Sigmoid colon (tissue), 7 donors: ENCODE measurements at places on chromosomes 12 and 14. TPM values are rescaled to one million over a fixed set of nuclear protein-coding genes. Genes with fewer than 3 reads are reported as not detected.

GRCh38 chr12:116116650-116117424 lies 160.7 kb downstream of the MED13L start:
- no peaks in the 10 kb centered on the region for H3K4me1 ChIP-seq
- no peak overlapping the region for H3K27ac ChIP-seq
- H3K36me3 ChIP-seq = no peaks in the 10 kb centered on the region
- no peaks in the 10 kb centered on the region for H3K27me3 ChIP-seq

GRCh38 chr14:101196795-101197590 lies 293.5 kb upstream of the RTL1 start:
- DNase-seq = peak; percentile 63
- no peaks in the 10 kb centered on the region for H3K36me3 ChIP-seq
- no peaks in the 10 kb centered on the region for H3K4me1 ChIP-seq
- no peaks in the 10 kb centered on the region for H3K27me3 ChIP-seq
- no peak overlapping the region for H3K4me3 ChIP-seq
- no peak overlapping the region for H3K27ac ChIP-seq

- H3K27me3 ChIP-seq = no peaks in the 10 kb centered on the region
- no peaks in the 10 kb centered on the region for H3K4me1 ChIP-seq
Observed at GRCh38 chr12:59075968-59076490, 155.7 kb upstream of the LRIG3 start.

PGF gene
- total RNA-seq = 13.2 TPM

GRCh38 chr12:12582895-12583303 lies 20.2 kb upstream of the DUSP16 start:
- no peak for DNase-seq
- no peak overlapping the region for H3K4me3 ChIP-seq

HOXC6 gene
- not detected for total RNA-seq

KLRF1 gene
- not detected for total RNA-seq

DNA sequence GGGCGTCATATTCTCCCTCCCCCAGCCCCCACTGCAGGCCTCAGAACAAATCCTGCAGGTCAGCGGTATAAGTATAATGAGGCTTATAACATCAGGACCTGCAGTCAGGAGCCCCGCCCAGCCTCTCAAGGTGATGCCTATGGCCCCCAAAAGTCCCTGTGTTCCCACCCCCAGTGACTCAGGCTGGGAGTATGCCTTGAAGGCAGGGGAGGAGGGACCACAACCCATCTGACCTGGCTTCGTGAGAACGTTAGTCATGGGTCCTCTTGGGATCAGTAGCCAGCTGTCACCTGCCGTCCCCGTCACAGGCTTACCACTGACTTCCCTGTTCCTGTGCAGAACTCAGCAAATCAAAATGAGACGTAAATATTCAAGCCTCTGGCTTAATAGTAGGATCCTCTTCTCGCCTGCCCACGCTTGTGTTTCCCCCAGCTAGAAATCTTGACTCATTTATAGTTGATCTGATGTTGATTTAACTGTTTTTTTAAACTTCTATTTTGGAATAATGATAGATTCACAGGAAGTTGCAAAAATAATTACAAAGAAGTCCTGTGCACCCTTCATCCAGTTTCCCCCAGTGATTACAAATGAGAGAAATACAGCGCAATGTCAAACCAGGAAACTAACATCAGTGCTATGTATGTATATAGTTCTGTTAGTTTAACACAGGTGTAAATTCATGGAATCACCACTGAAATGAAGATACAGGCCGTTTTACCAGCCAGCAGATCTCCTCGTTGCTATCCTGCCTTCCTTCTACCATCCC lies 107.5 kb downstream of the ADGRD1 start:
- no peaks in the 10 kb centered on the region for H3K27me3 ChIP-seq
- no peak for DNase-seq
- H3K4me1 ChIP-seq = peaks cover 3% of the 10 kb centered on the region

- H3K27ac ChIP-seq = peak overlapping the region; percentile 55
- H3K36me3 ChIP-seq = no peaks in the 10 kb centered on the region
- DNase-seq = peak; percentile 65
- H3K4me3 ChIP-seq = no peak overlapping the region
Observed at GRCh38 chr14:91890291-91890749, 23.0 kb upstream of the TC2N start.

GRCh38 chr14:61355892-61356325 lies 34.5 kb downstream of the PRKCH start:
- no peak overlapping the region for H3K27ac ChIP-seq
- DNase-seq = peak; percentile 70
- H3K27me3 ChIP-seq = no peaks in the 10 kb centered on the region
- H3K36me3 ChIP-seq = no peaks in the 10 kb centered on the region
- no peak overlapping the region for H3K4me3 ChIP-seq
- H3K4me1 ChIP-seq = no peaks in the 10 kb centered on the region

DNA sequence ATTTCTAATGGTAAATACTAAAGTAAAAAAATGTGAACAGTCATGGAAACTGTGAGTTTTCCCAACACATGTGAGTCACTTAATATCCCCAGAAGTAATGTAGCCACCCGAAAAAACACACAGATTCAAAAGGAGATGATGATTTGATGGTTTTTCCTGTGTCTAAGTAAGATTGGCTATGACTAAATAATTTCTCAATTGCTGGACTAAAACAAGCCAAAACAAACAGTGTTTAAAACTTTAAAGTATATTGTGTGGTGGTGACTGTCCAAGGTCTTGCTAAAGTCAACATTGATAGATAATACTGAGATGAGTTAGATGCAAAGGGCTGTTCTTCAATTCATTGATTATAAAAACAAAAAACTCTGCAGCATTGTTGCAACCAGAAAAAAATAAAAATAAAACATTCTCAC lies 89.6 kb upstream of the SOX5 start:
- no peaks in the 10 kb centered on the region for H3K27me3 ChIP-seq
- H3K27ac ChIP-seq = no peak overlapping the region
- DNase-seq = no peak
- H3K4me1 ChIP-seq = no peaks in the 10 kb centered on the region
- no peak overlapping the region for H3K4me3 ChIP-seq
- no peaks in the 10 kb centered on the region for H3K36me3 ChIP-seq
